ENCODE measurements at places on chromosomes 4 and X.

GRCh38 chr4:64158648-64159326 lies 250.5 kb downstream of the TECRL start:
- no peak overlapping the region for H3K4me3 ChIP-seq
- no peaks in the 10 kb centered on the region for H3K36me3 ChIP-seq
- H3K27ac ChIP-seq: no peak overlapping the region
- H3K4me1 ChIP-seq: no peaks in the 10 kb centered on the region
- H3K27me3 ChIP-seq: no peaks in the 10 kb centered on the region
- DNase-seq: no peak

- no peak overlapping the region for H3K27ac ChIP-seq
- no peak for DNase-seq
- no peaks in the 10 kb centered on the region for H3K36me3 ChIP-seq
These were observed 83.7 kb downstream of the SPOCK3 start for GRCh38 chr4:167150587-167150986.

DNA sequence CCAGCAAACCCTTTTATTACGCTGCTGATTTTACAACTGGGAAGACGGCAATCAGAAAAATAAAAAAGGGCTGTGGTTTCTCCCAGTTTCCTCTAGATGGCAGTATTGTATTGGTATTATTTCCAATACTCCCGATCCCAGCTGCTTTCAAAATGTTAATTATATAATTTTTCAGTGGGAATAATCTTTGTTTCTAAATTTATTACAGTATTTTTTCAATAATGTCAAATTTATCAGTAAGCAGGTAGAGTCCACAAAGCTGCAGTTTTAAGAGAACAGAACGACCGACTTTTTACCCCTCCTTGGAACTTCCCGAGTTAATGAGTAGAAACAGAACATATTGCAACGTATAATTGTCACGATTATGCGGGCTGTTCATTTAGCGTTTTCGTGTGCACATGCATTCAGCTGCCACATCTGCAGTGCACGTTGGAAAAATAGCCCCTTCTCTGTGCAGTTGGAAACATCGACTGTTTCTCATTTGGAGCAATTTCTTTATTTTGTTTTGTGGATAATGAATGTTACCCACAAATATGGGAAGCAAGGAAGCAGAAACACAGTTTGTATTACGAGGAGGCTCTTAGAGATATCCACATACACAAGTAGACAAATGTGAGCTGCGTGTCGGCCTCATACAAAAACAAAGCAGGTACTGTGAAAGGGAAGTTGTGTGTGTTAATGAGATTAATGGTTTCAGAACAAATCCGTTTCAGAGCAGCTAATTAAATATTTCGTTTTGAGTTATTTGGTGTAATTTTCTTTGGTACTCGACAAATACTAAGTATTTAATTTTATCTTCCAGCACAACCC lies 188.0 kb downstream of the STIM2 start:
- H3K36me3 ChIP-seq: no peaks in the 10 kb centered on the region
- no peaks in the 10 kb centered on the region for H3K4me1 ChIP-seq
- no peaks in the 10 kb centered on the region for H3K27me3 ChIP-seq

DNA sequence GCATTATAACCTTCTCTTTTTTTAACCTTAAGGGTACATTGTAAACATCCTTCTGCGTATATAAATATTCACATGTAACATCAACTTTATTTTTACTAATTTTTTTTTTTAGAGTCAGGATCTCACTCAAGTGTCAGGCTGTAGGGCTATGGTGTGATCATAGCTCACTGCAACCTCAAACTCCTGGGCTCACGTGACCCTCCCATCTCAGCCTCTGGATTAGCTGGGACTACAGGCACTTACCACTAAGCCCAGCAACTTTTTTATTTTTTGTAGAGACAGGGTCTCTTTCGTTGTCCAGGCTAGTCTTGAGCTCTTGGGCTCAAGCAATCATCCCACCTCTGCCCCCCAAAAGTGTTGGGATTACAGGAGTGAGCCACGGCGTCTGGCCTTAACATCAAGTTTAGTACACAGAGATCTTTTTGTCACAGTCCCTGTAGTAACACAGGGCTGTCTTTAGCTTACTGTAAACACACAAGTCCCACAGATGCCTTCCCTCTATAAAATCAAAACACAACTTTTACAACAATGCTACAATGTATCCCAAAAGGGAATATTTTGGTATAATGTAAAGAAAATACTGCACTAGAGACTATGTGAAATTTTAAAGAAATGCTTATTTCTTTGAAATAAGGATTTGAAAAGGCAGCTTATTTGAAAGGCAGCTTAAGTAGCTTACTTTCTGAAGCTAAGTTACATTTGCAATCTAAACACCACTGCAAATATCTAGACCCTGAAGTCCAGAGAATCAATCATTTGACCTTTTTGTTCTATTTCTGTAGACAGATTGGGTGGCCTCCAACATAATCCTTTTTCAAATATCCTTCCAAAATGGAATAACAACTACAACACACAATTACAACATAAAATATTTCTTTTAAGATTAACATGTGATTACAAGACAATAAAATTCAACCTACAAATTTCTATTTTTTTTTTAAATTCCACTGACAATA lies 116.0 kb downstream of the APBB2 start:
- DNase-seq: no peak
- no peaks in the 10 kb centered on the region for H3K36me3 ChIP-seq
- peaks cover 74% of the 10 kb centered on the region for H3K4me1 ChIP-seq

- no peaks in the 10 kb centered on the region for H3K4me1 ChIP-seq
- no peak for DNase-seq
- no peak overlapping the region for H3K4me3 ChIP-seq
- no peaks in the 10 kb centered on the region for H3K27me3 ChIP-seq
- H3K36me3 ChIP-seq: no peaks in the 10 kb centered on the region
- no peak overlapping the region for H3K27ac ChIP-seq
These were observed 1072.3 kb downstream of the RAPGEF2 start for GRCh38 chr4:160175064-160175643.

- no peak overlapping the region for H3K4me3 ChIP-seq
- H3K27ac ChIP-seq: no peak overlapping the region
- no peaks in the 10 kb centered on the region for H3K36me3 ChIP-seq
- no peaks in the 10 kb centered on the region for H3K27me3 ChIP-seq
These were observed 514.5 kb upstream of the SLIT2 start for GRCh38 chr4:19736968-19737756.
